ENCODE measurements at places on chromosomes 6 and 20. TPM values are rescaled to one million over a fixed set of nuclear protein-coding genes. Genes with fewer than 3 reads are reported as not detected.

Gene ERVFRD-1
- not detected for total RNA-seq

Gene CLVS2
- 0.15 TPM for total RNA-seq

Gene SLPI
- 11.8 TPM for total RNA-seq

Gene C6orf58
- not detected for total RNA-seq

Gene PLTP
- total RNA-seq = 2.2 TPM

Gene DPM1
- 70.1 TPM for total RNA-seq

Gene PDE10A
- total RNA-seq = 25.5 TPM

Gene SOX18
- total RNA-seq = 1.8 TPM

Gene CD83
- 1.9 TPM for total RNA-seq

Gene ANKRD66
- total RNA-seq = not detected

Gene STK38
- 15.9 TPM for total RNA-seq

Gene PNPLA1
- not detected for total RNA-seq

Gene ZNF391
- total RNA-seq = 0.25 TPM

Gene NKX2-4
- total RNA-seq = not detected

Gene PRIM2
- total RNA-seq = 12.1 TPM

Gene SLC22A2
- total RNA-seq = not detected

Data from A549 treated with GW870086 at 1 μM for 4 hours (cell line).